ENCODE measurements at places on chromosomes 13 and 19. TPM values are rescaled to one million over a fixed set of nuclear protein-coding genes. Genes with fewer than 3 reads are reported as not detected.

DNA sequence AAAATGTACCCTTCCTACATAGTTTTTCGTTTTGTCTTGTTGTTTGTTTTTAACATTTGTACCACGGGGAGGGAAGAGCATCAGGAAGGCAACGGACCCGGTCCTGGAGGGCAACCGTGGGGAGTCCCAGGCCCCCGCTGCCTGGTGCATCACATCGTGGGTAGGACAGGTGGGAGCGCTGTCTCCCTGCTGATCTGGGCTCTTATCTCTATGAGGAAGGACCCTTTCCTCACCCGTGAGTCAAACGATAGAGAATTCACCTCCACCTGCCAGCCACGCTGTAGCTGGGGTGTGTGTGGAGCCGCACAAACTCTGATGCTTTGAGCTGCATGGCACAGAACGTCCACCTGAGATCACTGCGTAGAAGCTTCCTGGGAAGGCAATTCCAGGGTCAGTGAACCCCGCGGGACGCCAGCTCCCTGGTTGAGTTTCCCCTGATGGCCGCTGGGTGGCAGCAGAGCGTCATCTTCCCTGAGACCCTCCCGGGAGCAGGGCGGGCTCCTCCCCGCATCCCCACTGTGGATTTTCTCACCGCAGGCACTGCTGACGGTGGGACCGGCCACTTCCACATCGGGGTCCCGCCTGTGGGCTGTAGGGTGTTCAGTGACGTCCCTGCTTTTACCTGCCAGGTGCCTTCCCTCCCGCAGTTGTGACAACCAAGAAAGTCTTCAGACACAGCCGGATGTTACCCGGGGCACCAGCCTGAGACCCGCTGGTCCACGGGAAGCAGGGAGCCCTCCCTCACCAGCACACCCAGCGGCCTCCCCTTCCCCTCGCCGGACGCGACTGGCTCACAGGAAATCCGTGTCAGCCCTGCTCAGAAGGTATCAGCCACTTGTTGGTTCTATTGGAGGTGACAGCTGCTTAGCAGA, 54.7 kb downstream of the ZNF787 start:
- H3K36me3 ChIP-seq = no peaks in the 10 kb centered on the region
- H3K27me3 ChIP-seq = peaks cover 25% of the 10 kb centered on the region
- peak; percentile 65 for DNase-seq
- peaks cover 11% of the 10 kb centered on the region for H3K4me1 ChIP-seq

- H3K36me3 ChIP-seq = no peaks in the 10 kb centered on the region
- no peak overlapping the region for H3K4me3 ChIP-seq
- no peak overlapping the region for H3K27ac ChIP-seq
- DNase-seq = no peak
- no peaks in the 10 kb centered on the region for H3K4me1 ChIP-seq
Observed at GRCh38 chr13:58949646-58950045, 1214.1 kb downstream of the DIAPH3 start.

- H3K27ac ChIP-seq = no peak overlapping the region
- H3K4me1 ChIP-seq = peaks cover 70% of the 10 kb centered on the region
- no peaks in the 10 kb centered on the region for H3K27me3 ChIP-seq
Observed at GRCh38 chr19:34189199-34189916, 17.1 kb downstream of the LSM14A start.

DNA sequence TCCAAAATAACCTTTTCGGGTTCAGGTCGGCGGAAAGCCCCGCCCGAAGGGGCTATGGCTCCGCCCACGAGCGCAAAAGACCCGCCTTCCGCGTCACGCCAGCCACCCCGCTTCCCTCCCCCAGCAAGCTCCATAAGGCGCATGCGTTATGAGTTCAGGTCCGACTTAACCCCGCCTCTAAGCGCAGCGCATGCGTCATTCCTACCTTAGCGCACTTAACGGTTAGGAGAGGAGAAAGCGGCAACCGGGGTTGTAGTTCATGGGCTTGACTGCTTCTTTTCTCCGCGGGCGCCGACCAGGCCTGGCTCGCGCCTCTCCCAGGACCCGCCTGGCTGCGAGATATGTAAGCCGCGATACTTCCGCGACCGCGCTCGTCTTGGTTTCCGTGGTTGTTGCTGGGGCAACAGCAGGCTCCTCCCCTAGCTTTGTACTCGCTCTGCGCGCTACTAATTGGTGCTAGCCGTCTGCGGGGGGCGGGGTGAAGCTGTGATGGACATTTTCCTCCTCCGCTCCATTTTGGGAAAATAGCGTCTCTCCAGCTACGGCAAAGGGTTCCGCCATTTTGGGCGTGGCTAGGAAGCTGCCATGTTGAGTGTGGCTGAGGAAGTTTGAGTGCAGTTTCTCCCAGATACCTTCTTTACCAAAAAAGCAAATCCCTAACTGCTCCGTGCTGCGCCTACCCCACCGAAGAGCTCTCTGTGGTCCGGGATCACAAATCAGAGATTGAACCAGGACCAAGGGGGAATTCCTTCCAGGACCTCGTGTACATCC, at the start of gene B9D2:
B9D2 (minus strand) TSS at position 397 of the 771 bp plus-strand sequence. CDS start 630 bp downstream, outside the sequence.
- H3K36me3 ChIP-seq = peaks cover 11% of the 10 kb centered on the region
- peaks cover 28% of the 10 kb centered on the region for H3K4me1 ChIP-seq
- DNase-seq = peak; percentile 99
- H3K27ac ChIP-seq = peak within 1 kb of the TSS; percentile 99
- no peaks in the 10 kb centered on the region for H3K27me3 ChIP-seq

- no peak overlapping the region for H3K4me3 ChIP-seq
- DNase-seq = no peak
- H3K4me1 ChIP-seq = peaks cover 71% of the 10 kb centered on the region
- H3K27me3 ChIP-seq = no peaks in the 10 kb centered on the region
- no peak overlapping the region for H3K27ac ChIP-seq
- peaks cover 40% of the 10 kb centered on the region for H3K36me3 ChIP-seq
Observed at GRCh38 chr13:74111399-74111798, 22.8 kb downstream of the KLF12 start.

GRCh38 chr13:97348569-97349100, 85.3 kb upstream of the RAP2A start:
- no peaks in the 10 kb centered on the region for H3K4me1 ChIP-seq
- no peak overlapping the region for H3K4me3 ChIP-seq

DNA sequence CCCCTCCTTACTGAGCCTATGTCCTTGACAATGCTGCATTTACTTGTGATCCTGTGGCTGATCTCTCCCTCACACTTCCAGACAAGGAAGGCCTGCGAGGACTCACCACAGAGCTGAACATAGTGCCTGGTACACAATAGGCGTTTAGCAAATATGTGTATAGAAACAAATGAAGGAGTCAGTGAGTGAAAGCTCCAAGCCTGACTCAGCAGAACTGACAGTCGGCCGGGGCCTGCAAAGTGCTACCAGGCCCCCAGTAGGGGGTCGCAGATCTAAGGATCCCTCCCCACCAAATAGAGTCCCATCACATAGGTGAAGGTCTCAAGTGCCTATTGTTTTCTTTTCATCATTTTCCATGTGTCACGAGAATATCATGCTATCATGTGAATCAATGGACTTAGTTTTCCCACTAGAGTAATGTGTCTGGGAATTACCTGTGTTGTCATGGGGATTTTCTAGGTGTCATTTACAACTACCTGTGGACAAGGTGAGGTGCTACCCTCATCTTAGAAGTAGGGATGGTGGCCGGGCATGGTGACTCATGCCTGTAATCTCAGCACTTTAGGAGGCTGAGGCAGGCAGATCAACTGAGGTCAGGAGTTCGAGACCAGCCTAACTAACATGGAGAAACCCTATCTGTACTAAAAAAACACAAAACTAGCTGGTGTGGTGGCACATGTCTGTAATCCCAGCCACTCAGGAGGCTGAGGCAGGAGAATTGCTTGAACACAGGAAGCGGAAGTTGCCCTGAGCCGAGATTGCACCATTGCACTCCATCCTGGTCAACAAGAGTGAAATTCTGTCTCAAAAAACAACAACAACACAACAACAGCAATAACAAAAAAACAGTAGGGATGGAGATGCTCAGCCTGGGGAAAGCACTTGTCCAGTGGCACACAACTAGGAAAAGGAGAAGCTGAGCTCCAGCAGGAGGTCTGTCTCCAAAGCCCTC, 50.3 kb upstream of the CYP2A7 start:
- no peak overlapping the region for H3K4me3 ChIP-seq
- no peaks in the 10 kb centered on the region for H3K4me1 ChIP-seq

- H3K27me3 ChIP-seq = no peaks in the 10 kb centered on the region
- peaks cover 41% of the 10 kb centered on the region for H3K36me3 ChIP-seq
- H3K4me1 ChIP-seq = peaks cover 35% of the 10 kb centered on the region
- peak; percentile 67 for DNase-seq
Observed at GRCh38 chr13:102870677-102871415, 25.0 kb downstream of the ERCC5 start.

DNA sequence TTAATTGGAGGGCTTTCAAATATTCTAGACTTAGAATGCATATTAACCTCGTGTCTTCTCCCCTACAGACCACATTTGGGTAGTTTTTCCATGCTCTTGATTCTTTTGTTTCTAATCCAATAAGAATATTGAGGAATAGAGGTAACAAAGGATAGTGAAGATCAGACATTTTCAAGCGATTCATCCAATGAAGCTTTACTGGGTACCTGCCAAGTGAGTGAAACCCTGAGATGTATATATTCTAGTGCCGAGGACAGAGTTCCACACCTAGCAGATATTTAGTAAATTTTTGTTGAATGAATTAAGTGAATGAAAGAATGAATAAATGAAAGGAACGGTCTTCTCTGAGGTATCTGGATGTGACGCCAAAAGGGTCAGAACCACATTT, 442 bp upstream of the RFC3 start:
- DNase-seq = no peak
- peaks cover 39% of the 10 kb centered on the region for H3K36me3 ChIP-seq
- H3K4me1 ChIP-seq = peaks cover 24% of the 10 kb centered on the region
- peak overlapping the region; percentile 97 for H3K27ac ChIP-seq

DNA sequence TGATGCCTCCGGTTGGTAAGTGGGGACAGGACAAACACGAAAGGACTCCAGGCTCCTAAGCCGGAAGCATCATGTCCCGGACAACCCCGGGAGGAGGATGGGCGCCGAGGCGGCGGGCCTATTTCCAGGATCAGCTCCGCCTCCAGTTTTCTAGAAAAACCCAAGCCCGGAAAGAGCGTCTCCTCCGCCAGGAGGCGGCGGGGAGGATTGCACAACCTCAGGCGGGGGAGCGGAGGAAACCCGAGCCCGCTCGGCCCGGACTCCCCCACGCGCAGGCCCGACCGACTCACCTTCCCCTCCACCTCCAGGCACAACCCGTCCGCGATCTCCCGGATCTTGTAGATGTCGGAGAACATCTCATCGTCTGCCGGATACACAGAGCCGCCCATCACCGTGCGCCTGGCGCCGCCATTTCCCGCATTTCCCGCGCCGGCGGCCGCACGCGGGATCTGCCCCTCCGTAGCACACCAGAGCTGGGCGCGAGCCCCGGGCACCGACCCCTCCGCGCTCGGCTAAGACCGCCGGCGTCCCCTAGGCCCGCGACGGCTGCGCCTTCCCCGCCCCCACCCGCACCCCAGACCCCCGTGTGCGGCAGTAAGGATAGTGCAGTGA, 455 bp downstream of the TPT1 start:
- no peaks in the 10 kb centered on the region for H3K27me3 ChIP-seq
- peak overlapping the region; percentile 100 for H3K27ac ChIP-seq
- peak; percentile 88 for DNase-seq
- H3K4me3 ChIP-seq = peak overlapping the region; percentile 97
- peaks cover 50% of the 10 kb centered on the region for H3K4me1 ChIP-seq
- H3K36me3 ChIP-seq = peaks cover 72% of the 10 kb centered on the region

DNA sequence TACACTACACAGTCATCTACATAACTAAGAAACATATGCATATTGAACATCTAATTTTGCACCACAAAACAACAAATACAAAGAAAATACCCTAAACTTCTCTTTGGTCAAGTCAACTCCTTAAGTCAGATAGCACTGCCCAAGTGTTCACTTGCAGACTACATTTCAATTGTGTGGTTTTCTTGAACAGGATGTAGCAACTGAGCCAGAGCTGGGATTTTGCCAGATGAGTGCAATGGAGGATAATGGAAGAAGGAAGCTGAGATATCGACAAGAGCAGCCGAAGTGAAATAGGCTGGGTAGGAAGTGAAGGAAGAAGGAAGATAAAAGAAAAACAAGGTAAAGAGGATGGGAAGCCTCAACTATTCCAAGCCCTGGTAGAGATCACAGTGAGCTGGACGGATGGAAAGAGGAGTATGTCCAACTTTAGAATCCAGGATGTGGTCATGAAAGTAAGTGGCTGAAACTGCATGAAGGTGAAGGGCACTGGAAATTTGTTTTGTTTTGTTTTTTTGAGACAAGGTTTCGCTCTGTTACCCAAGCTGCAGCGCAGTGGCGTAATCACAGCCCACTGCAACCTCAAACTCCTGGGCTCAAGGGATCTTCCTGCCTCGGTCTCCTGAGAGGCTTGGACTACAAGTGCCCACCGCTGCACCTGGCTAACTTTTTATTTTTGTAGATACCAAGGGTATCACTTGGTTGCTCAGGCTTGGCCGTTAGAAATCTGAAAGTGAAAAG, 15.0 kb downstream of the NUFIP1 start:
- H3K4me1 ChIP-seq = no peaks in the 10 kb centered on the region
- H3K4me3 ChIP-seq = no peak overlapping the region
- H3K36me3 ChIP-seq = peaks cover 18% of the 10 kb centered on the region
- no peak overlapping the region for H3K27ac ChIP-seq

GRCh38 chr19:49894879-49895565, 1.7 kb downstream of the IL4I1 start:
- peak; percentile 68 for DNase-seq
- H3K4me1 ChIP-seq = peaks cover 58% of the 10 kb centered on the region
- peak overlapping the region; percentile 75 for H3K4me3 ChIP-seq
- H3K27me3 ChIP-seq = no peaks in the 10 kb centered on the region

DNA sequence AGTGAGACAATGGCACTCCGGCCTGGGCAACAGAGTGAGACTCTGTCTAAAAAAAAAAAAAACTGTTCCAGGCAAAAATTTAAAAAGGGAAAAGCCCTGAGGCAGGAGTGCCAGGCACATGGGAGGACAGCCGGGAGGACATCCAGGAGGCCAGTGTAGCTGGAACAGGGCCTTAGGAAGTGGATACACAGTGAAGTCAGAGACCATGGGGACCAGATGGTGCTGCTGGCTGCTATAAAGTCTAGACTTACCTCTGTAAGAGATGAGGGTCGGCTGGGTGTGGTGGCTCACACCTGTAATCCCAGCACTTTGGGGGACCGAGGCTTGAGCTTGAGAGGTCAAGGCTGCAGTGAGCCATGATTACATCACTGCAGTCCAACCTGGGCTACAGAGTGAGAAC, 15.0 kb downstream of the HAS1 start:
- H3K27me3 ChIP-seq = peaks cover 8% of the 10 kb centered on the region
- no peak overlapping the region for H3K4me3 ChIP-seq
- H3K27ac ChIP-seq = no peak overlapping the region
- H3K4me1 ChIP-seq = peaks cover 12% of the 10 kb centered on the region
- DNase-seq = no peak

The KIR2DL1 gene
- total RNA-seq = not detected

The LILRA1 gene
- total RNA-seq = not detected

The MEDAG gene
- total RNA-seq = not detected

The ZNF682 gene
- total RNA-seq = 12.2 TPM

The RUBCNL gene
- 0.36 TPM for total RNA-seq

The ITGBL1 gene
- not detected for total RNA-seq

Measured in activated CD8-positive, alpha-beta T cell treated with anti-CD3 and anti-CD28 coated beads for 36 hours (primary cell).